ENCODE measurements at places on chromosomes 5 and 9.

DNA sequence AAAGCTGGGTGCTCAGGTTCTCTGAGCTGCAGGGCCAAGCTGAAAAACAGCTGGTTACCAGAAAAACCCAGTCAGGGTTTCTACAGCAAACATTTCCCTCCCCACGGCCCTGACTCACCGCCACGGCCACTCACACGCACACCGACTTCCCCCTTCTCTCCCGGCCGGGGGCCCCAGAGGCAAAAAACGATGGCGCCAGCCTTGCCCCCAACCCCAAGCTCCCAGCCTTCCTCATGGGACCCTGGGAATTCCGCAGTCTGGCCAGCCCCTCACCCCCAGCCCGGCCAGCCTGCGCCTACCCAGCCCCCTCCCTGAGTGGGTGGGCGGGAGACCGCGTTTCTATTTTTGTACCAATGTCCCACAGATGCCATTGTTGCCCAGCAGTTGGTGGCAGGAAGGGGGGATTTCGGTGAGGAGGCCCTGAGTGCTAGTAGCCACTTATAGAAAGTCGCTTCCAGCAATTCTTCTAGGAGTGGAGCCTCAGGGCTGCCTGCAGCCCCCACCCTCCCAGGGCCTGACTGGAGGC is 18.4 kb downstream of the ENG start:
- DNase-seq = no peak

GRCh38 chr5:43065387-43065947 is 25.3 kb upstream of the ANXA2R start:
- peak; percentile 15 for DNase-seq

GRCh38 chr5:135319928-135320606 is 79.0 kb downstream of the MACROH2A1 start:
- no peak for DNase-seq

- DNase-seq = no peak
These were observed 308.0 kb upstream of the NREP start for GRCh38 chr5:112064956-112065355.

- no peak for DNase-seq
These were observed 46.5 kb downstream of the CXXC5 start for GRCh38 chr5:139694556-139695177.

- no peak for DNase-seq
These were observed 18.3 kb upstream of the IL33 start for GRCh38 chr9:6197330-6197729.

- DNase-seq = no peak
These were observed 173.7 kb upstream of the SPEF2 start for GRCh38 chr5:35443803-35444595.

DNA sequence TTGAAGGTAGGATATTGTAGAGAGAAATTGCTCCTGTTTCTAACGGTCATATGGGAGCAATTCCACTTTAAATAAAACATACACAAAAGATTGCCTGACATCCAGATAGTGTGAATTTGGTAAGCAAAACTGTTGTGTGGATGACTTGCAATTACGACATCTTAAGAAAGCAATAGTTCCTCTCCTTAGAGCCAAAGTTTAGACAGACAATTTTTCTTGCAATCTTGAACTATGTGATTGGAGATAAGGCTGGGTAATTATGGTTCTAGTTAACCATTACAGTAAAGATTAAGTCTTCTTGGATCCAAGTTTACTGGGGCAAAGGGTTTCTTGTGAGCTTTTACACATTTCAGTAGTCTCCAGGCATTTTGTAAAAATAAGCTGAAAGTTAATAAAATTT is 1080.6 kb upstream of the CDH6 start:
- DNase-seq = no peak

- no peak for DNase-seq
These were observed 85.7 kb upstream of the SHB start for GRCh38 chr9:38154501-38155421.

- DNase-seq = no peak
These were observed 23.0 kb downstream of the NREP start for GRCh38 chr5:111734013-111734412.

DNA sequence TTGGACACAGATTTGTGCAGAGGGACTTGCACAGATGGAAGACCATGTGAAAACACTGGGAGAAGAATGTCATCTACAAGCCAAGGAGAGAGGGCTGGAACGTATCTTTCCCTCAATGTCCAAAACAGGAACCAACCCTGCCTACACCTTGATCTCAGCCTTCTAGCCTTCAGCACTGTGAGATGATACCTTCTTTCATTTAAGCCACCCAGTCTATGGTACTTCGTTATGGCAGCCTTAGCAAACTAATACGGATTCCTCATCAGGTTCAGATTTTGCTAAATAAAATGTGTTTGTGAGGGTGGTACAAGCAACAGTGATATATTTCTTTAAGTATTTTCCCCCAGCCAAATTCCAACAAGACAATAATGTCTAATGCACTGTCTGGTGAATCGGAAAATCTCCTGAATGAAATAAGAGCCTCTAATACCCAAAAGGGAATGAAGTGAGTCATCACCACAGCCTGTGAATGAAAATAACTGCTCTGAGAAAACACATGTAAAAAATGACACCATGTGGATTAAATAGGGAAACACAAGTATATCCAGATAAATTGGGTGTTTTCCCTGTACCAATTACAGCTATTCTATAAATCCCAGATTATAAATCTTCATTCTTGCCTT is 182.8 kb upstream of the TARS1 start:
- no peak for DNase-seq

All from NCI-H1930 (cell line).